RPMI8226 (cell line): ENCODE measurements at places on chromosomes 1 and 21.

GRCh38 chr21:9008636-9009035 is 1512.7 kb upstream of the TPTE start:
- DNase-seq, result no peak

DNA sequence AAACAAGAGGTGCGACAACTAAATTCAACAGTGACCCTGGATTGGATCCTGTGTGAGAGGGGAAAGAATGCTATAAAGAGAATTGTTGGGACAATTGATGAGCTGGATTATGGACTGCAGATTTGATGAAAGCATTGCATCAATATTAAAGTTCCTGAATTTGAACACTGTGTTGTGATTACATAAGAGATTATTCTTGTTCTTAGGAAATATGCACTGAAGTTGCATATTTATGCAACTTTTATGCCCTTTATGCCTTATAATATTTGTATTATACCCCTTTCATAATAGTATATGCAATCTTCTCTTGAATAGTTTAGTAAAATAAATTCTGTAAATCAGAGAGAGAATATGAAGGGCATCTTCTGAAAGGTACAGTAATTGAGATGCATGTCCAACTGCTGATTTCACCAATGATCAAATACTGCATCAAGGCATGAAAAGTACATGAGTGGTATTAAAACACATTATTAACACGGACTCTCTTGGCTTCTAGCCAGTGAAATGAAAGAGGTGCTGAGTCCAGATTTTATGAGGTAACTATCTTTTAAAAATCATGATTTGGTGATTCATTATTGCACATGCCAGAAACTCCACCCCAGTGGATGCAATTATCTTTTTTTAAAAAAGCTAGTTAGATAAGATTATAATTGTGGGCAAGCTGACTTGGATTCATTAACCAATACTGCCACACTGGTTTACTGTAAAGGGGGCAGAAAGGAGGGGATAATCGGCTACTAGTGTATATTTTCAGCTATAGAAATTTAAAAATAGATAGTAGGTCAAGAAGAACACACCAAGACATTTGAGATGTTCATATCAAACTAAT is 19.9 kb upstream of the LPAR3 start:
- no peak for DNase-seq

DNA sequence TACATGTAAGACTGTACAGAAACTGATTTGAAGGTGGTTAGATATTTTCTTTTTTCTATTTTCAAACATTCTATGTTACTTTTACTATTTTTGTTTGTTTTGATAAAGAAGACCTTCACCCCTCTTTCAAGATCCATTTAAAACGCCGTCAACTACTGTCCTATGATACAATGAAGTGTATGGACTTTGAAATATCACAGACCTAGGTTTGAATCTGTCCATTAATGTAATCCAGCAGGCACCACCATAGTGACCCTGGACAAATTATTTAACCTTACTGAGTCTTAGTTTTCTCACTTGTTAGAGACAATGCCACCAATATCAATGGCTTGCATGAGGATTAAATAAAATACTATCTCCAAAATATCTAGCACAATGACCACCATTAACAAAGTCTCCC is 2.0 kb downstream of the FRRS1 start:
- no peak for DNase-seq

DNA sequence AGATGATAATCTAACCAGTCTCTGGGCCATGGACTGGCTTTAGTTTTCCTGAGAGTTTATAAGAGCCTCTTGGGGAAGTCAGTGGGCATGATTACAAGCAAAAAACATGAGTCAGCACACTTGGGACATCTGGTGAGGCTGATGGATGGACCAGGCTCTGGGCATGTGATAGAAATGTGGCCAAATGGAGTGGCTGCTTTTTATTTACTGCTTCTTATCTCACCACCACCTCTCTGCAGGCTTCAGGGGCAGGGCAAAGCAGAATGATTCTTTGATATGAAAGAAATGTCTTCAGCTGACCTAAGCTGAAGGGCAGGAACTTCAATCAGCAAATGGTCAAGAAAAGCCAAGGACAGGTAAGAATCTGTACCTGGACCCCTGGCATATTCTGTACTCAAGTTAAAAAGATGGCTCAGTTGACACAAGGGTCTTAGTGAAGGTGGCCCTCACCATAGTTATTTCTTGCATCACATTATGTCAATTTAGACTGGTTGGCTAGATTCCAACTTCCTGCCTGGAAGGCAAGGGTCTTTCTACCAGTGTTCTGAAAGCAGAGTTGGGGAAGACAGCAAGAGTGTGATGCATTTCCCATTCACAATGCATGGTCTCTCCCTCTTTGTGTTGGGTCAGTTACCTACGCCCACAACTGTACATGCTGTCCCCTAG is 162.8 kb downstream of the FASLG start:
- DNase-seq, result peak; percentile 66

GRCh38 chr21:14040386-14040785 is 170.4 kb downstream of the LIPI start:
- DNase-seq, result no peak

- DNase-seq, result no peak
Measured at GRCh38 chr1:14698314-14698713, 99.8 kb downstream of the KAZN start.

DNA sequence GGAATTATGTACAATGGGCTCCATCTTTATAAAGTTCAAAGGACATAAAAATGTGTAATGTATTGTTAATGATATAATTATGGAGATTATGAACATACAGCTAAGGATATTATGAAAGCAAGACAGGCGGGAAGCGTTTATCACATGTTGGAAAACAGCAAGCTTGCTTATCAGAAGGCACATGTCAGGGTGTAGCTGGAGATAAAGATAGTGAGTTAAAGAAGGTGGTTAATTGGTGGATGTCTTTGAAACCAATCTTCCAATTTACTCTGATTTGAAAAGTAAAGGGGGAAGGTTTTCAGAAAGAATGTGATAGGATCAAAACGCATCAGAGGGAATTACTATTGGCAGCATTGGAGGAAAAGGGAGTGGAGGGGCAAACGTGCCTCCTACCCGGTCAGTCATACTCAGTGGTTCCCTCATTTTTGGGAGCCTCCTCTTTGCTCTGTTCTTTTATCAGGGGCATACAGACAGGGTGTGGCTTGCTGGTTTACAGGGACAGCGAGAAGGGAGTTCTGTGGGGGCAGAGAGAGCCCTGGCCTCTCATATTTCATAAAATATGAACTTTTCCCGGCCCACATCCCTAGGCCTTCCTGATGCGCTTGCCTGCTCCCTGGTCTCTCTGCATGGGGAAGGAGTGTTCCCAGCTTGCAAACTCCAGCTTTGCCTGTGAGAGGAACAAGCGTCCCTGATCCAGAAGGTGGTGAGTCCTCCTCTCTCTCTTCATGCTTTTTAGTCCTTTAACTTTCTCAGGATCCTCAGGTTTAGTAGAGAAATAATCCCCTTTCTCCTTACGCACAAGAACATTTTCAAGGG is 8.0 kb upstream of the SVBP start:
- no peak for DNase-seq

DNA sequence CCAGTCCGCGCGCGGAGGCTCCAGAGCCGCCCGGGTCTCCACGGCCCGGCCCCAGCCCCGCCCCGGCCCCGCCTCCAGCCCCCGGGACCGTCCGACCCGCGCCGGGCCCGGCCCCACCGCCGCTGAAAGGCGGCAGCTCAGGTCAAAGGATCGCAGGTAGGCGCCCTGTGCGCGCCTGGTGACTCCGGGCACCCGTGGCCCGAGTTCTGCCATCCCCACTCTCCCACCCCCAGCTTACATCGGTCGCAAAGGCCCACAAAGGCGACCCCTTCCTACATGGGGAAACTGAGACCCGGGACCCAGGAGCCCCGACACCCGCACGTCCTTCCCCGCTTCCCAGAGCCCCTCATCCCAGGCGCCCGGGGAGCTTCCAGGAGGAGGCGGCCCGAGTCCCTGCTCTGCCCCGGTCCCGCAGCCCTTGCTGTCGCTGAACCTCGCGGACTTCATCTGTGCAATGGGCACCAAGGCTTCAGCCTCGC is at the start of gene TMEM200B:
TSS of gene TMEM200B (minus strand) at position 17 of the 479 bp plus-strand sequence. CDS start 2,075 bp downstream, outside the sequence.
- DNase-seq, result no peak

DNA sequence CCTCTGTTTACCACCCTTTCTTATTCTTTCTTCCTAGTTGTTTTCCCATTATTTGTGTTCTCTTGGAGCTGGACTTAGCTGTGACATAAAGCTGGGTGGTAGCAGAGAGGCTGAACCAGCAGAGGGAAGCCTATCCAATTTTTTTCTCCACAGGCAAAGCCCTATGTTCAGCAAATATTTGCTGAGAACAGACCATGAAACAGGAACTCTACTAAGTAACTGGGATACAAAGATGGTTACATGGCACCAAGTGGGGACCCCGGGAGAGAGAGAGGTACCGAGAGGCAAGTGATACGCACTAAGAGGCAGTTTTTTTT is 6.6 kb downstream of the CFAP141 start:
- DNase-seq, result no peak

DNA sequence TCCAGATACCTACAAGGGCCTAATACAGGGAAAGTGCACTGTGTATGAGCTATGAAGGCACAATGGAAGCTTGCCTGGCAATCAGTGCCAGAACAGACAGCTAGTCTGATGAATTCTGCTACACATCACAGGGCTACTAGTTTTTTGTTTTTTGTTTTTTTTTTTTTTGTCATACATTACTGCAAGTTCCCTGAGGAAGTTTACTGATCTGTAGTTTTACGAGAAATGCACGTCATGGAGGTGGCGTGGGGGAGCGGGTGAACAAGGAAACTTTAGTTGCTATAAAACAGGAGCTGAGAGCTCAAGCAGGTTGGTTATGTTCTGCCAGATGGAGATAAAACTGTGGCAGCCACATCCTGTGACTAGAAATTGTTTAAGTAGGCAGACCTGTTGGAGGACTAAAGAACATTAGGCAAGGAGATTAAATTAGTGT is 17.7 kb downstream of the PTPRC start:
- DNase-seq, result peak; percentile 35

DNA sequence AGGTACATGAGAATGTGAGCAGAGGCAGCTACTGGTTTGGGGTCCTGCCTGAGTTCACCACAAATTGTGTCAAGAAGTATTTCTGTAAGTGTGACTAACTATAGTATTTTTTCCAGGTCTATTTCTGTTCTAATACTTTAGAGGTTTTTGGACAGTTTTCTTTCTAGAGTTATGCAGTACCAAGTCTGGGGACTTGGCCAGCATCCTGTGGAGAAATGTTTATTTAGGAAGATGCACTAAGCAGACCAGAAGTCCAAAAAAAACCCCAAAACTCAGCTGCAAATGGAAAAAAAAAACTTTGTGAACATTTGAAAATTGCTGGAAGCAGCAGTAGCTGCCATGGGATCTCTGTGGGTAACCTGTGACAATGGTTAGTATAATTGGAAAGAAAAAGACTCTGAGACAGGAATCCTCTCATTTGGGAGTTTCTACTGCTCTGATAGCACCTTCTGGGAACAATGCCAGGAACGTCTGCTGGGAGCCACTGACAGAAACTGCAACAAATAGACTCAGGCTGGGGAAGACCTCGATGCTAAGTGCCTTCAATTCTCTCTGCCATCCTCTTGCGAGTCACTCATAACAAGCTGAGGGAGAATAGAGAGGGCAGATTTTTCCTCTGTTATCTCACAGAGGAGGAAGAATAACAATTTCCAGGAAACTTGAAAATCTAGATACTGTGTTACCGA is 37.6 kb downstream of the OR10R2 start:
- no peak for DNase-seq

DNA sequence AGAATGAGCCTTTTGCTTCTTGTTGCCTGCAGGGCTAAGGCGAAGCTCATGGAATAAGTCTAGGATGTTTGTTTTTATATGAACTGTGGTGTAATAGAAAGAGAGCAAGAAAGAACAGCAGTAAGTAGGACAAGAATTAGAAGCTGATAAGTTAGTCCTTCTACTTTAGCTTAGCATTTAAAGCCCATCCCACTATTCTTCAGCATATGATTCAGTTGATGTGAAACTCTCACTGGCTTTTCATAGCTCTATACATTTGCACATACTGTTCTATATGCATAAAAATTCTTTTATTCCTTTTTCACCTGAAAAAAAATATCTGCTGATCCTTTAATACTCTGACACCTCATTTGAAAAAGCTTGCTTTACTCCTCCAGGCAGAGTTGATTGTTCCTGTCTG is 712.0 kb downstream of the USP25 start:
- no peak for DNase-seq

GRCh38 chr21:15138490-15138889 is 73.7 kb upstream of the NRIP1 start:
- DNase-seq, result peak; percentile 86

DNA sequence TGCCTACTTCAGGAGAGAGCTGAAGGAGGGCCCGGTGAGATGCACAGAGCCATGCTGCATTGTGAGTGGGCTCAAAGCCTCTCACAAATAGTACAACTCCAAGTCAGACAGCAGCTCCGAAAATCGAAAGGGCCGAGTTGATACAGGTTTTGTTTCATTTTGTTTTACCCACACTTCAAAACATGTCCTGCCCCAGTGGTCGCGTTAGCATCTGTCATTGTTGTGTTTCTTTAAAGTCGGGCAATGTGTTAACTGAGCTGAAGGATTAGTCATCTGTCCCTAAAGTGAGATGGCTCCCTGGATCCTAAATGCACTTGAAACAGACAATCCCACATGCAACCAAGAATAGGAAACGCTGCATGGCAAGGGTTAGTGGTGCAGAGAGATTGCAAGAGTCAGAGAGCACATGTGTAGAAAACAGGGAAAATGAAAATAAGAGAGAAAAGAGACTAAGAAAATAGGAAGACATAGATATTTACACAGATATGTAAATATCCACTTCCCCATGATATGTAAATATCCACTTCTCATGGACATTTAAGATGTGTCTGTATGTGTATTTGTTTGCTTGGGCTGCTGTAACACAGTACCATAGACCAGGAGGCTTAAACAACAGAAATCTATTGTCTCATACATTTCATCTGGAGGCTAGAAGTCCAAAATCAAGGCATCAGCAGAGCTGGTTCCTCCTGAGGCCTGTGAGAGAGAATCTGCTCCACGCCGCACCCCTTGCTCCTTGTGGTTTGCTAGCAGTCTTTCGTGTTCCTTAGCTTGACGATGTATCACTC is 131.4 kb upstream of the RAB4A start:
- no peak for DNase-seq

GRCh38 chr21:36208326-36209013 is 51.8 kb downstream of the DOP1B start:
- DNase-seq, result no peak

GRCh38 chr21:26055841-26056264 is 114.7 kb downstream of the APP start:
- DNase-seq, result no peak

DNA sequence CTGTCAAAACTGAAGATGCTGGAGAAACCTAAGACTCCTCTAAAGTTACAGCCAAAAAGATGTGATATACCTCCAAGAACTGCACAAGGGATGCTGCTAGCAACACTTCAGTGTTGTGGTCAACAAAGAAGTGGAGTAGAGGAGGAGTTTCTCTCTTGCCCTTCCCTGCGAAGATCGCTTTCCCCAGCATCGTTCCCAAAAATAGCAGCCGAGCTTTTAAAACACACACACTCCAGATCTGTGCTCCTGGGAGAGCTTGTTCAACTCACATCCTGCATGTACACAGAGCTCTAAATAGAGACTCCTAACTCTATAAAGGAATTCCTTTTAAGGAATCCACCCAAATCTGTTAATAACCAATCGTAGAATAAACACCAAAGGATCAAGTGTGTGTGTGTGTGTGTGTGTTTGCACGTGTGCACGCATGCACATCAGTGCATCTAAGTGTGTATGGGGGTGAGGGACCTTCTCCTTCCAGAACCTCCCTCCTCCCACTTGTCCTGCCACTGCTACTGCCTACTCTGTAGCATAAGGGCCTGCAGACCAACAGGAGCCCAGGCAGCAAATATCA is 58.5 kb downstream of the PSMG1 start:
- DNase-seq, result no peak

- DNase-seq, result no peak
Measured at GRCh38 chr1:116506132-116507004, 64.5 kb downstream of the CD58 start.
